ENCODE measurements at places on chromosomes 7 and 10.

- DNase-seq, result no peak
Measured at GRCh38 chr10:113158183-113158582, 208.1 kb downstream of the TCF7L2 start.

- DNase-seq, result no peak
Measured at GRCh38 chr7:30437823-30438574, 40.6 kb downstream of the NOD1 start.

GRCh38 chr7:66206934-66207240, 1.8 kb downstream of the TPST1 start:
- DNase-seq, result no peak

- DNase-seq, result peak; percentile 62
Measured at GRCh38 chr10:3784510-3785250, at the start of gene KLF6. Gene KLF6, minus strand, starts transcription at chr10:3785209. Its CDS starts 195 bp downstream, at chr10:3785014.

DNA sequence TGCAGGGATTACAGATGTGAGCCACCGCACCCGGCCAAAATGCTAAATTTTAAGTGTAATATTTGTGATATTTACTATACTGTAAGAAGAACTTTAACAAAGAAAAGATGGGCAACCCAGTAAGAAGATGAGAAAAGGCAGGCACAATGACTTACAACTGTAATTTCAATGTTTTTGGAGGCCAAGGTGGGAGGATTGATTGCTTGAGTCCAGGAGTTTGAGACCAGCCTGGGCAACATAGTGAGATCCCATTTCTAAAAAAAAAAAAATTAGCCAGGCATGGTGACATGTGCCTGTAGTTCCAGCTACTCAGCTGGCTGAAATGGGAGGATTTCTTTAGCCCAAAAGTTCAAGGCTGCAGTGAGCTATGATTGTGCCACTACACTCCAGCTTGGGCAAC, 11.7 kb upstream of the GATAD1 start:
- DNase-seq, result no peak

- DNase-seq, result no peak
Measured at GRCh38 chr10:77012812-77013500, 624.7 kb downstream of the KCNMA1 start.

DNA sequence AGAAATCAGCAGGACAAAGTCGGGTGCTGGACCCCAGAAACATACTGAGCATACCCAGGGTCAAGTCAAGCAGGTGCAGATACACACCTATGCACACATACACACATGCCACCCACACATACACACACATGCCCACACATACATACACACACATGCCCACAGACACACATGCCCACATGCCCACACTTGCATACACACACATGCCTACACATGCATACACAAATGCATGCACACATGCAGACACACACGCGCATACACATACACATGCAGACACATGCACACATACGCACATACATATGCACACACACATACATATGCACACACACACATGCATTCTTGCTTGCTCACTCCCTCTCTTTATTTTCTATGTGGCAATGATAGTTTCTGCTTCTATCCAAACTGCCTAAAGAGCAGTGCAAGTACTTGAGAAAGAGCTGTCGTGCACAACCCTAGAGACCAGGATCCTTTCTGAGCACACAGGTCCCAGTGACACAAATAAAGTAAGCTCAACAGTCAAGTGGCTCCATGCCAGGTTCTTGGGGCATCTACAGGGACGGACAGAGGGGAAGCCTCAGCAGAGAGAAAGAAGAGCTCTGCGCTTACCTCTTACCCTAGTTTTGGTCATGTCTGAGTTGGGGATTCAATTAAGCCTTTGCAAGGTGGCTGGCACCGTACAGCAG, 83.7 kb downstream of the EBF3 start:
- no peak for DNase-seq

- no peak for DNase-seq
Measured at GRCh38 chr7:78912781-78913180, 540.7 kb downstream of the MAGI2 start.

GRCh38 chr7:95209276-95209675, 115.1 kb downstream of the PON1 start:
- DNase-seq, result no peak

DNA sequence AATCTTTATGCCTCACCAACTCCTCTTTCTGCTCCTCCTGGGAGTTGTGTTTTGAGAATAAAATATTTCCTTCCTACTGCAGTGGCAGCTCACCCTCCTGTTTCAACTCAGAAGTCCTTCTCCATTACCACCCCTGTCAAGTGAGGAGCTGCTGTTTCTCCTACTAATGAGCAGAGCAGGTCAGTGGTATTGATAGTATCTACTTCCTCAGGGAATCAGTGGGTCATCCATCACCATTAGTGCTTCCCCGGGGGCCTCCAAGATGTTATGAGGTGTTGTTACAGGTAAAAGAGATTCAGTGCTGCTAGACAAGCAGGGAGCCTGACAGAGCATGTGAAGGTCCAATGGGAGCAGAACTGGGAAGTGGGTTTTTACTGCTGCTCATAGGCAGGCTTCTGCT, 795.2 kb downstream of the REEP3 start:
- no peak for DNase-seq

DNA sequence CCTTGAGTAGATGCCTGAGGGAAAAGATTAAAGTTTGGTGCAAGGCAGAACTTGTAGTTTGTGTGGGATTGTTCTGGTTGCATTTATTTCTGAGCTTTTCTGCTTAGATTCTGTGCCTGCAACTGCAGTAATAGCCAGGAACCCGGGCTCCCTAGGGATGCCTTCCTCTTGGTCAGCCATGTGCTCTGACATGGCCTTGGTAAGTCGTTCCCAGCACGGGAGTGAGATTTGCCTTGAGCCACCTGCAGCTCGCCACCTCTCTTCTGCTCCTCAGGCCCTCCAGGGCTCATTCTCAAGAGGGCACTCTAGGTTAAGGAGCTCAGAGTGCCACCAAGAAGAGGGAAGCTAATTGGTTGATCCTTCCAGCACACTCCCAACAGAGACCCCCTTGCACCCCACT, 350.6 kb upstream of the MKI67 start:
- no peak for DNase-seq

GRCh38 chr10:68876246-68877138, 24.6 kb upstream of the DDX50 start:
- DNase-seq, result no peak

DNA sequence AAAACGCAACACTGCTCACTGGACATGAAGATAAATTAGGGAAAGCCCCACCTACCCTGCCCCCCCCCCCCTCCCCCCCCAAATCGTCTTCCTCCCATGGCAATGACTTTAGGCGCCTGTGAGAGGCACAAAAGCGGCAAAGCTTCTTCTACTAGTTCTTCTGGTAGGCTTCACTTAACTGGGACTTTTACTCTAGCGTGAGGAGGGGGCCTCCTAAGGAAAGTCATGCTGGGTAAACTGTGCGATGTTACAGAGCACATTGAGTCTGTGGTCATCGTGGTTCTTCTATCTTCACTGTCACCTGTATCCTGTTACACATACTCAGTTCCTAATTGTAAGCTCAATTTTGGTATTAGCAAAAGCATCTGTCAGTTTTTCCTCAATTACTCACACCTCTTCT, 25.1 kb downstream of the HSPB1 start:
- no peak for DNase-seq

DNA sequence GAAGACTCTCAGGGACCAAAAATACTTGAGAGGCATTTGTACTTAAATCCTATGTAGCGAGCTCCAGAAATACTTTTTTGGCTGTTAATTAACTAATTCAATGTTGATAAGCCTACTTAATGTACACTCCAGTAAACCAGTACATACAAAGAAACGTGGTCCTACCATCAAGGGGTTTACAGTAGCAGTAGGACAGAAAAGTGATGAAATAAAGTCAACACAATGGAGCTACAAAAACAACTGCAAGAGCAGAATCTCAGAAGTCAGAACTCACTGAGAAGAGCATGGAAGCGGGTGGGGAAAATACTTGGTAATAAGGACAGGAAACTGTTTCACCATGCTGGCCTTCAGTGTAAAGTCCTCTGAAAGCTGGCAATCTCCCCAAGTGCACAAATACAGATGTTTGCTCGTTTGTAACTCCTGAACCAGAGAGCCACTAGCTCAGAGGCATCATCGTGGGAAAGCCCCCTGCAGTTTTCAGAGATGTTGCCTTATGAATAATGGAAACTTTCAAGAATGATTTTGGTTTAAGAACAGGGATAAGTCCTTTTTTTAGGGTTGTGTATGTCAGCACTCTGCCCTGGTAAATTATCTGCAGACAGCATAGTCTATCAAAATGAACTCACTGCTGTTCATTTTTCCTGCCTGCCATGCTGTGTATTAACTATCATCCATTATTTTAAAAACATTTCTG, 233.2 kb downstream of the SORCS1 start:
- DNase-seq, result peak; percentile 76

DNA sequence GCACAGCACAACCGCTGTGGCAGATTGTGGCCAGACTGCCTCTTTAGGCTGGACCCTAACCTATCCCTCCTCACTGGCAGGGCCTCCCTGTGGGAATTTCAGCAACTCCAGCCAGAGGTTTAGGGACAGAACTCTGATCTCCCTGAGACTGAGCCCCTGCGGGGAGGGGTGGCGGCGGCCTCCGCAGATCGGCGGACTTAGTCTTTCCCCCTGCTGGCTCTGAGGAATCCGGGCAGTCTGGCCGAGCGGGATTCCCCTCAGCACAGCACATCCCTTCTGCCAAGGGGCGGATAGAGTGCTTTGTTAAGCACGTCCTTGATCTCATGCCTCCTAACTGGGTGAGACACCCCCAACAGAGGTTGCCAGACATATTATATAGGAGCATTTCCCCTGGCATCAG, 224.2 kb upstream of the NPY start:
- no peak for DNase-seq

- peak; percentile 97 for DNase-seq
Measured at GRCh38 chr7:4725014-4725849, 43.1 kb downstream of the FOXK1 start.

DNA sequence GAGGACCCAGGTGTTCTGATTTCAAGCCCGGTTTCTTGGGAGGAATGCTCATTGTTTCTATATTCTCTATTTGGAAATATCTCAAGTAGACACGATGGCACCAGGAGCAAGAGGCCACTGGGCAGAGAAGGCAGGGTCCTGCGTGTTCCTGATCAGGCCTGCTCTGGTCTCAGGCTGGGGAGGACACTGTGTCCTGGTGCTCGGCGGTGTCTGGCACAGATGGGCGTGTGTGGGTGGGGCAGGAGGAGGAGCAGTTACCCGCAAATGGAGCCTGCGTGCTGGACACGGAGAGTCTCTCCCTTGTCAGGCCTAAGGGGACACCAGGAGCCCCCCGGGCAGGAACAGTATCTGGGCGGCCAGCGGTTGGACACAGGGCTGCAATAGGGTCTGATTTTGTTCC, 25.9 kb upstream of the GOLGA7B start:
- DNase-seq, result no peak

GRCh38 chr7:54906963-54907362, 111.9 kb upstream of the EGFR start:
- no peak for DNase-seq

DNA sequence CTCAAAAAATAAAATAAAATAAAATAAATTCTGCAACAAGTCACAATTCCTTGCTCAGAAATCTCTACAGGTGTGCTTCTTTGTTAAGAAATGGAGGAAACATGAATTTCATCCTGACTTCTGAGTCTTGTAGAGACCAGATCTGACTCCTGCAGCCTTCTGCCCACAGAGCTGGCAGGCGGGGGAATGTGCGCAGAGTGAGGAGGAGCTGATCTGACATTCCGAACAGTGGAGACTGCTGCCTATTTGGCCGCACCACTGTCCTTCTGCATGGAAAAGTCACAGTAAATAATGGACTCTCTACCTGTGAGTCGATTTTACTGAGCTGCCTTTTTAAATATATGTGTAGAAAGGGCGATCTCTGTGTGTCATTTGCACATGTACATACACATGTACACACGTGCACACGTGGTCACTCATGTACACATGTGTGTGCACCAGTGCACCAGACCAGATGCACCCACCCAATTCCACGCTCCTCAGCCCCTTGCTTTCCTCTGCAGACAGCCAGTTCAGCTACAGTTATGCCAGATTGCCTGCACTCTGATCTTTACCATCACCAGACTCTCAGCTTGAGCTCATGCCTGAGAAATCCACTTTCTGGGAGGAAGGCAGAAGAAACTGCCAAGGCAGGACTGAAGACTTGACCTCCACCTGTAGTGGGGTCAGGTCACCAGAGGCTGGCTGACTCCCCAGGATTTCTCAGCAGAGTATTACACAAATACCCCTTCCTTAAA, 54.9 kb downstream of the IKZF1 start:
- DNase-seq, result no peak

DNA sequence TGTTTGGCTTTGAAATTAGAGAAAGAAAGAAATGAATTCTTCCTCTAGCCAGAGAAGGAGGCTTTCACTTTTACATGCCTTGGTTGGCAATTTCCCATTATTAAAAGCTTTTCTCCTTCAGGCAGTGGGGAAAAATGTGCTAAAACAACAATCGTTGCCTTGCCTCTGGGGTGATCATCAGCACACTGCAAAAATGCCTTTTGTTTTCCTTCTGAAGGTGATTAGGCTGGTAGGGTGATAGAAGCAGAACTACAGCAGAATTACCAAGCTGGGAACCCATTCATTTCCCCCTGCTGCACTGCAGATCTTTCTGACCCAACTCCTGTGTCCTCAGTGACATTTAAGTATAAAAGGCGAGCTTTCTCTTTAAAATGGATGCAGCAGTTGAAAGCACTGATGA, 22.2 kb downstream of the ANK3 start:
- DNase-seq, result no peak

GRCh38 chr7:24576171-24577025, 3.1 kb downstream of the PALS2 start:
- DNase-seq, result peak; percentile 59

GRCh38 chr7:147078312-147078711, 961.7 kb downstream of the CNTNAP2 start:
- DNase-seq, result no peak

DNA sequence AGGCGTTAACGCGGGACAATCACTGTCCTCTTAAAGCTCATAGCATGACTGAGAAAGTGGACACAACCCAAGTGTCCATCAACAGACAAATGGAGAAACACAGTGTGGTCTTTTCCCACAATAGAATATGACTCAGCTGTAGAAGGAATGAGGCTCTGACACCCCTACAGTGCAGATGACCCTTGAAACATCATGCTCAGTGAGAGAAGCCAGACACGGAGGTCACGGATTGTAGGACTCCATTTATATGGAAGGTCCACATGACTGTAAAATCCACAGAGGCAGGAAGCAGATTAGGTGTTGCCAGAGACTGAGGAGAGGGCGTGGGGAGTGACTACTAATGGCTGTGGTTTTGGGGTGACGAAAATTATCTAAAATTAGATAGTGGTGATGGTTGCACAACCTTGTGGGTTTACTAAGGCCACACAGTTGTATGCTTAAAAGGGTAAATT, 6.1 kb upstream of the NCAPG2 start:
- DNase-seq, result peak; percentile 88

DNA sequence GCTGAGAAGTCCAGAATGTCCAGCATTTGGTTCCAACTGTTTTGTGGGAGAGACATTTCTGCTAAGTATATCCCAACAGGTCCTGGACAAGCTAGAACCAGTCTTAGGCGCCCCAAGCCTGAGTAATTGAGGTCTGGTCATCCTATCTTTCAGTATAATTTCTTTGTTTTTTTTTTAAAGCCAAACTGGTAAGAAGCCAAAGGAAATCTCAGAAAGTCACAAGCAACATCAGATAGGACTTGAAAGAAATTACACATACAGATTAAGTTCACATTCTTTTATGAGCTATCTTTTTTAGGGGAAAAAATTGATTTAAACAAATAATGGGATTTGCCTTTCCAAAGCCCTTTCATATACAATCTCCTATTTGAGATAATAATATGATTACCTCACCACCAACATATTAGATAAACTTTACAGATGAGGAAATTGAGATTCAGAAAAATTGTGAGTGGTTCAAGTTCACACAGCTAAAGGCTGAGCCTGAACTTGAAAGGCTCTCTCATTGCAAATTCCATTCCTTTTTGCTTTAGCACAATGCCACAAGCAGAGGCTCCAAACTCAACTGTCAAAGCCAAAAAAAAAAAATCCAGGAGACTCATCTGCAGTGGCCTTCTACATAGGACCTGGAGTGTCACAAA, 15.0 kb downstream of the PDLIM1 start:
- no peak for DNase-seq

Data from suppressor macrophage treated with lipopolysaccharide for 4 hours (primary cell).